AG08396 (cell line): ENCODE measurements at places on chromosomes 6 and 20.

- no peak for DNase-seq
These were observed 11.0 kb downstream of the SMPDL3A start for GRCh38 chr6:122799916-122800686.

GRCh38 chr20:37686762-37687477 lies 6.9 kb upstream of the CTNNBL1 start:
- DNase-seq, result no peak

DNA sequence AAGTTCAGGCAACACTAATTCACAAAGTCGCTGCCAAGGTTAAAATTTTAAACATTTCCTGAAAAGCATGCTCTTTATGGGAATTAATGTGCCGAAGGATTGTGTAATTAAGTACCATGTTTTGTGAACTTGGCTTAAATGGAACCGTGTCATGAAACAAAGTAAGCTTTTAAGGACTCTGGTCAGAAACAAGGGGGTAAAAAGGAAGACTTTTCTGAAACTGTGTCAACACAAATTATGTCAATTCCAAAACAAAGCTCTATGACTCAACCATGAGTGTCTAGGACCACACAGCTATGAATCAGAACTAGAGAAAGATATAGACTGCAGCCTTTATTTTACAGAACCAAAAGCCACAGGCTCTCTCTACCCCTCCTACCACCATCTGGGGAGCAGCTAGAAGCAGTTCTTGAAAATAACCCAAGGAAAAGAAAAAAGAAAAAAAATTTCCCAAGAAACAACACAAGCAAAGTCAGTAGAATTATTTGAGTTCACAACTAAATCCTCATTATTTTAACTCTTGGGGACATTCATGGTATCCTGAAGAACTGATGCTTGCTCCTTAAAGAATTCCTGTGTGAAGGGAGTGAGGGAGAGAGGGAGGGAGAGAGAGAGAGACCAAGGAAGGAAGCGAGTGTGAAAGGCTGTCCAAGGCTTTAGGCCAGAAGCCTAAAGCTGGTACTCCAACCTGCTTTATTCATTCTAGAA lies 81.9 kb downstream of the ZMYND8 start:
- DNase-seq, result peak; percentile 81

GRCh38 chr6:14910692-14911547 lies 334.9 kb upstream of the JARID2 start:
- no peak for DNase-seq

- DNase-seq, result no peak
These were observed 58.5 kb upstream of the ATXN1 start for GRCh38 chr6:16819752-16820151.

GRCh38 chr6:49888742-49889431 lies 22.6 kb upstream of the CRISP1 start:
- DNase-seq, result no peak

- DNase-seq, result no peak
These were observed 38.2 kb downstream of the ELMO2 start for GRCh38 chr20:46367967-46368901.

- DNase-seq, result no peak
These were observed 4.8 kb downstream of the TBPL1 start for GRCh38 chr6:133957780-133958242.

DNA sequence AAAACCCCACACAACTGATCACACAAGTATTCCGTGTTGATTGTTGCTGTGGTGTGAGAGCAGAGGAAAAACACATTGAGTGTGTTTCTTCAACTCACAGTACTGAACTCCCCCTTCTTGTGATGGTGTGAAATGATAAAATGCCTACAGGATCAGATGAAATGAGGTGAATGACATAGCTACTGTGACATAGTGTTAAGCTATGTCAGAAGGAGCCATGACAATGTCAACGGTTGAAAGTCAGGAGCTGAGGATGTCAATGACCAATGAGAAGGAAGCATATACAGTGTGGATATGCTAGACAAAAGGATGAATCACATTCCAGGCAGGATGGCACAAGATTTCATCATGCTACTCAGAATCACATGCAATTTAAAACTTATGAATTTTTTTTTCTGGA lies 38.8 kb downstream of the WASF1 start:
- DNase-seq, result peak; percentile 17

GRCh38 chr6:33904050-33904746 lies 100.4 kb upstream of the MLN start:
- DNase-seq, result no peak

GRCh38 chr20:2402271-2402980 lies 21.7 kb downstream of the TGM6 start:
- DNase-seq, result peak; percentile 59

DNA sequence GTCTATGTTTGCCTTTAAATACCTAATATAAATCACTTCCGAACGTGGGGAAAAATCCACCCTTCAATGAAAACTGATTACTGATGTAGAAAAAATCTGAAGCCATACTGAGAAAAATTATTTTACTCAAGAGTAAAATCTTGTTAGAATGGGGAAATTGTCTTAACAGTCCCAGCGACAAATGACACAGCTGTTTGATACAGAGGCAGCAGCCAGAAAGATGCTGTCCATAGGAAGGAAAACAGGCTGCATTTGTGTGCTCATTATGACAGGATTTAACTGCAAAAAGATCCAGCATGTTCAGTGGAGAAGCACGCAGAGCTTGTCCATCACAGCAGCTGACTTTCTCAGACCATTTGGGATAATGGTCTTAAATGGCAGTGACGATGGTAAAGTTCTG lies 443.0 kb downstream of the TFAP2B start:
- DNase-seq, result no peak

GRCh38 chr6:4879741-4880275 lies 103.6 kb downstream of the CDYL start:
- no peak for DNase-seq

GRCh38 chr6:149681209-149681608 lies 32.7 kb upstream of the KATNA1 start:
- DNase-seq, result no peak

GRCh38 chr6:13027207-13027606 lies 301.1 kb downstream of the TBC1D7 start:
- no peak for DNase-seq

DNA sequence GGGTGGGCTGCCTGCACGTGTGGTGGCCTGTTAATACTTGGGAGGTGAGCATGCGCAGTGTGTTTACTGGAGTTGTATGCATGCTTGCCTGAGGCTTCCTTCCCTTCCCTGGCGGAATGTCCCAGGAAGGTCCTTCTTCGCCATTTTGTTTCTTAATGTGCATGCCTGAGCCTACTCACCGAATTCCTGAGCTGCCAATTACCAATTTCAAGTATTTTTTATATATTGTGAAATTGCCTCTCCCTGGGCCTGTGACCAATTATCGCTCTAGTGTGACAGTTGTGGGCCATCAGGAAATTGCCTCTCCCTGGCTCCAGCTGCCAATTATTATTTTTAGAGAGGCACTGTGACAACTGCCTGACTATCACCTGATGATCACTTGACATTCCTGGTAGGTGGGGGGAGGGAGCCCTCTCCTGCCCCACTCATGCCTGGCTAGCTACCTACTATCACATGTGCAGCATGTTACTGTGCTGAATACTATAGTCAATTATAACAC lies 70.0 kb downstream of the FAM50B start:
- DNase-seq, result no peak

DNA sequence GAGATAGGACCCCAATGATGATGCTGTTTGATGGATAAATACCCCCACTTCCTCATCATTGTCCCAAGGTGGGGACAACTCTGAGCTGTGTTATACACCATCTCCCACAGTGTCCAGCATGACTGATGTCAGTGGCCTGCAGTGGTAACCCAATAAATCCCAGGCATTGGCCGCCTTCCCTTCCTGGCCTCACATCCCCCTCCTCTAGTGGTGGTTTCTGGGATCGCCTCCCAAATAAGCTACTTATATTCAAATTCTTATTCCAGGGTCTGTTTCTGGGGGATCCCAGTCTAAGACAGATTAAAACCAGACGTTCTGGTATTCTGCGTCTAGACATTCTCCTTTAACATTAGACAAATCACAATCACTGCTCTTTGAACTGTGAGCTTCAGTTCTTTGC lies 90.6 kb downstream of the SCP2D1 start:
- no peak for DNase-seq

GRCh38 chr6:167551628-167552257 lies 226.9 kb downstream of the TTLL2 start:
- DNase-seq, result no peak

GRCh38 chr20:982754-983153 lies 19.4 kb downstream of the RSPO4 start:
- DNase-seq, result no peak

- DNase-seq, result no peak
These were observed 60.3 kb downstream of the ME1 start for GRCh38 chr6:83370567-83370966.

- no peak for DNase-seq
These were observed 197.1 kb downstream of the KHDC1L start for GRCh38 chr6:73028124-73028766.

DNA sequence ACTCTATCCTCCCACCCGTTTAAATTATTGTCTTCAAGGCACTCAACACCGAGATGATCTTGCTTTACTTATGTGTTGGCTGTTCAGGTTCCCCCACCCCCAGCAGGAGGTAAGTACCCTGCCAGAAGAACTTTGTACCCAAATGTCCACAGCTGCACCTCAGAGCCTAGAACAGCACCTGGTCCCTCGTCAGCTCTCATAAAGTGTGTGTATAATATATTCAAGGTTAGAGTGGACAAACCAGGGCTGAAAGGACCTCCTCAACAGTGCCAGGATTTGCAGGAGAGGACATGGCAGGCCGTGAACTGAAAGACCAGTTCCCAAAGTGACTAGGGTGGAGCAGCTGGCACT lies 5.9 kb upstream of the CPXM1 start:
- DNase-seq, result peak; percentile 11

- DNase-seq, result no peak
These were observed 16.2 kb downstream of the PM20D2 start for GRCh38 chr6:89162047-89162371.

GRCh38 chr6:133115946-133116345 lies 125.2 kb upstream of the EYA4 start:
- no peak for DNase-seq

GRCh38 chr6:9540534-9541126 lies 874.2 kb downstream of the TFAP2A start:
- peak; percentile 24 for DNase-seq

GRCh38 chr6:73236144-73236750 lies 11.0 kb upstream of the KHDC1L start:
- peak; percentile 74 for DNase-seq

DNA sequence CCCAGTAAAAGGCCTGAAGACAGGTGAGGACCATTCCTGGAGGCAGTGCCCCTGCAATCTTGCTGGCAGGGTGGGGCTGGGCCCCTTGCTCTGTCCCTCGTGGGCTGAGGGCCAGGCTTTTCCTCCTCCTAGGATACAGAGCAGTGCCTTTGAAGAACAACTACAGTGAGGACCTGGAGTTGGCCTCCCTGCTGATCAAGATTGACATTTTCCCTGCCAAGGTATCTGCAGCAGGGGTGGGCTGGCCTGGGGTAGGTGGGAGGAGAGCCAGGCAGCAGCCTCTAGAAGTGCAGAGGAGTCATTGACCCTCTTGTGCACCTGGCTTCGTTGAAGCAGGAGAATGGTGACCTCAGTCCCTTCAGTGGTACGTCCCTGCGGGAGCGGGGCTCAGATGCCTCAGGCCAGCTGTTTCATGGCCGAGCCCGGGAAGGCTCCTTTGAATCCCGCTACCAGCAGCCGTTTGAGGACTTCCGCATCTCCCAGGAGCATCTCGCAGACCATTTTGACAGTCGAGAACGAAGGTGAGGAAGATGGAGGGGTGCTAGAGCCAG lies 36.5 kb downstream of the PLCG1 start:
- DNase-seq, result no peak

- no peak for DNase-seq
These were observed 278.6 kb upstream of the FLRT3 start for GRCh38 chr20:14616003-14616402.

DNA sequence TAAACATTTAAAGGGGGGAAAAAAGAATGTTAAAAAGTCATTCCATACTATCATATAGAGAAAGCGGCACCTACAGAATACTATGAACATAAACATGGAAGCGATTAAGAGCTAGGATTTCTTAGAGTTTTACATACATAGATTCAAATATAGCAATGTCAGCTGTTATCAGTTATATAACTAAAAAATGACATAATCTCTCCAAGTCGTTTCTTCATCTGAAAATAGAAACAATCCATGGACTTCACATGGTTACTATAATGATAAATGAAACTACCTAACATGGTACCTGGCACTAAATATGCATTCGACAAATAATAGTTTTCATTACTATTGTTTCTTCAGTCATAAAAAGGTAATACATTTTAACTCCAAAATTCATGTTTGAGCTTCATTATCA lies 3.7 kb downstream of the IBTK start:
- DNase-seq, result no peak

DNA sequence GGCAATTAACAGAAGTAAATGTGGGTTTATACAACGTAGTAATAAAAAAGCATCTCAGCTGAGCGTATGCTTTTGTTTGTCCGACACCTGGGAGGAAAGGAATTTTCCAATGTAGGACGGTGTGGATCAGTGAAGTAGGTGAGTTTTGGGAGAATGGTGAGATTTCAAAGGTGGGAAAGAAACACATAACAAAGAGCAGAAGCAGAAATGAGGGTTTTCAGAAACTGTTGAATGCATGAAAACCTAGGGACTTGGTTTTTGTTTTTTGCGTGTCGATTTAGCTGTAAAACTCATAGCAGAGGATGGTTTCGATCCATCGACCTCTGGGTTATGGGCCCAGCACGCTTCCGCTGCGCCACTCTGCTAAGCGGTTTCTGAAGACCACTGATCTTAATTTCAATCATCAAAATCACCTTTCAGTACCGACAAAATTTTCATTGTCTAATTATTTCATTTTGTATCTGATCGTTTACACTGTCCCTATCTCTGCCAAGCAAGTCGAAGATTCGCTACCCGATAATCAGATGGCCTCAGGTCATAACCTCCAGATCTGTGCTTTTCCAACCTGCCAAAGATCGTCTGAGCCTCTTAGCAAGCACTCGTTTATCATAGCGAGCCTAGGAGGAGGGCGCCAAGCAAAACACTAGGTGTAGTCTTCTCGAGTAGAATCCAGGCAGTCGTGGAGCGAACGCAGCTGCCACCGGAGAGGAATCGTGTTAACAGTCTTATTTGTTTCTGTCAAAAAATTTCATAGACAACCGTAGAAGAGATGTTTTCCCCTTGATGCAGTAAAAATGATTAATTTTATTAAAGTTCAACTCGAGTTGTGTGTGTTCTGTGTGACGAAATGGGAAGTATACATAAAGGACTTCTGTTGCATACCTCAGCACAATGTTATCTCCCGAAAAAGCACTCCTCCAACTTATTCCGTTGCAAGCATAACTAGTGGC lies 20.9 kb upstream of the POM121L2 start:
- peak; percentile 45 for DNase-seq

DNA sequence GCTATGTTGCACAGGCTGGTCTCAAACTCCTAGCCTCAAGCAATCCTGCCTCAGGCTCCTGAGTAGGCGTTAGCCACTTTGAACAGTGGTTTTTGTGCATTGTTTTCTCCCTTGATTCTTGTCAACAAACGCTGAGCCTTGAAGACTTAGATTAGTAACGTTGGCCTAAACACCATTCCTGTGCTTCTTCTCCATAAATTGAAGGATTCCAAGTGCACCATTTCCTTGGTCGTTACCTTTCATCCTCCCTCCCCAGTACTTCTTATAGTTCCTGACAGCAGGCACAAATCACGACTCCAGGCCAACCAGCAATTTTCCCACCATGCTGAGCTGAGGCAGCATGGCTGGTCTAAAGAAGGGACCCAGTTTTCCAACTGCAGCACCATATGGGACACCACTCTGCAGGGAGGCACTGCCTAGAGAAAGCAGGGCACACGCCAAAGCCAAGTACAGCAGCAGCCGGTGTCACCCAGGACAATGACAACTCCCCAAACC lies 8.9 kb downstream of the RPS10 start:
- DNase-seq, result no peak

- DNase-seq, result no peak
These were observed 610.4 kb upstream of the IMPG1 start for GRCh38 chr6:76682842-76683241.

GRCh38 chr6:46102123-46102522 lies 27.7 kb upstream of the ENPP4 start:
- no peak for DNase-seq
